Fibroblast of lung (primary cell): ENCODE measurements at places on chromosomes 6 and 20. TPM values are rescaled to one million over a fixed set of nuclear protein-coding genes. Genes with fewer than 3 reads are reported as not detected.
A peak's percentile ranks its signal among the peaks of the same experiment; 100 is the strongest.

DNA sequence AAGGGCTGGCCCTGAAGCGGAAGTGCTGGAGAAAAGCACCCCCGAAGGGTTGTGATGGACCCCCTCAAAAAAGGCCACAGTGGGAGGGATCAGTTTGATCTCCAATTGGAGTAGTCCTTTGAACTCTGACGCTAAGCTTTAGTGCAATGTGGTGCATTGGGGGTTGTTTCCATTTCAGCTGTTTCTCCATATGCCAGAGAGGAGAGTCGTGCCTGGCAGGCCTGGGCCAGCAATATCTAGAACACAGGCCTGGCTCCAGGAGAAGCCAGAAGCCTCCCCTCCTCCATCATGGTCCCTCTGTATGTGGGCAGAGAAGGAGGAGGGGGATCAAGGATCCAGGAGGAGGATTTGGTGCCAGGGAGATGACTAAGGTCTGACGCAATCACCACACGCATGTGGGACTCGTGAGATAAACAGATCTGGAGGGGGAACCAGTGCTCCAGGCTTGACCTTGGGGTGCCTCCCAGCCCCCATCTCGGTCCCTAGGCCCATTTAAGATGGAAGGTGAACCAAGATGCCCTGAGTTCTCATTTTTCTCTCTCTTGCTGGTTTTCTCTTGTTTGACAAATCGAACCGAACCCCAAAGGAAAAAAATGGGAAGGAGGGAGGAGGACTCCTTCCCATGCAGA is 517.4 kb upstream of the JARID2 start:
- peak; percentile 67 for DNase-seq
- H3K4me3 ChIP-seq: no peak overlapping the region
- H3K27ac ChIP-seq: peak overlapping the region; percentile 24
- H3K27me3 ChIP-seq: no peaks in the 10 kb centered on the region
- H3K36me3 ChIP-seq: no peaks in the 10 kb centered on the region

The OXT gene
- total RNA-seq: not detected in 2 replicates

DNA sequence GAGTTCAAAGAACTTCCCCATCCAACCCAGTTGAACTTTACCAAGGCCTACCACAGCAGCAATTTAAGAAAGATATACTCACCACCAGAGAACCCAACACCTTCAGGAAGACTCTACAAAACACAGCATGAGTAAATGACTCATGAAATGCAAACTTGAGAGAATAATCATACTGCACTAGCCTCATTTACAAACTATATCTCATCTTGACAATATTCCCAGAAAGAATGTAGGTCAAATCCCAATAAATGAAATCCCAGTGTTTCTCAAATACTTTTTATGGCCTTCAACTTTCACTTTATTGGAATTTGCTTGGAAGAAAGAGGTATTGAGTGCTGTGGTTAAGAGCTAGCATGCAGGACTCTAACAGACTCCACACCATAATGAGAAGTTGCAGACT is 60.0 kb downstream of the FYN start:
- no peaks in the 10 kb centered on the region for H3K27me3 ChIP-seq
- no peaks in the 10 kb centered on the region for H3K36me3 ChIP-seq

- DNase-seq: no peak
- H3K27ac ChIP-seq: no peak overlapping the region
- H3K4me1 ChIP-seq: no peaks in the 10 kb centered on the region
- H3K27me3 ChIP-seq: no peaks in the 10 kb centered on the region
- no peak overlapping the region for H3K4me3 ChIP-seq
Measured at GRCh38 chr20:1622450-1622849, 2.6 kb upstream of the SIRPB1 start.

DNA sequence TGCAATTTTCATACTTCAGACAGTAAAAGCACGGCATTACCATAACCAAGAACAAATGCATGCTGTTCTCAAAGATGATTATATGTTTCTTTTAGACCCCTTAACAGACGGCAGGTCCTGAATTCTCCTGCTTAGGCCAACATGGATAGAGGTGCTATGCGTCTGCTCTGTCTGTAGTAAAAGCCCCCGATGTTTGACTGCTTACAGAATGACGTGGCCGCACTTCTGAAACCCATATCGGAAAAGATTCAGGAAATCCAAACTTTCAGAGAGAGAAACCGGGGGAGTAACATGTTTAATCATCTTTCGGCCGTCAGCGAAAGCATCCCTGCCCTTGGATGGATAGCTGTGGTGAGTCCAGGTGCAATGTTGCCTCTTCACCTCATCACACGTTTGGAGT is 93.1 kb upstream of the FAM8A1 start:
- H3K27me3 ChIP-seq: no peaks in the 10 kb centered on the region
- H3K27ac ChIP-seq: no peak overlapping the region
- H3K4me1 ChIP-seq: peaks cover 2% of the 10 kb centered on the region

The PSMA7 gene
- 234 and 274 TPM in 2 replicates for total RNA-seq

DNA sequence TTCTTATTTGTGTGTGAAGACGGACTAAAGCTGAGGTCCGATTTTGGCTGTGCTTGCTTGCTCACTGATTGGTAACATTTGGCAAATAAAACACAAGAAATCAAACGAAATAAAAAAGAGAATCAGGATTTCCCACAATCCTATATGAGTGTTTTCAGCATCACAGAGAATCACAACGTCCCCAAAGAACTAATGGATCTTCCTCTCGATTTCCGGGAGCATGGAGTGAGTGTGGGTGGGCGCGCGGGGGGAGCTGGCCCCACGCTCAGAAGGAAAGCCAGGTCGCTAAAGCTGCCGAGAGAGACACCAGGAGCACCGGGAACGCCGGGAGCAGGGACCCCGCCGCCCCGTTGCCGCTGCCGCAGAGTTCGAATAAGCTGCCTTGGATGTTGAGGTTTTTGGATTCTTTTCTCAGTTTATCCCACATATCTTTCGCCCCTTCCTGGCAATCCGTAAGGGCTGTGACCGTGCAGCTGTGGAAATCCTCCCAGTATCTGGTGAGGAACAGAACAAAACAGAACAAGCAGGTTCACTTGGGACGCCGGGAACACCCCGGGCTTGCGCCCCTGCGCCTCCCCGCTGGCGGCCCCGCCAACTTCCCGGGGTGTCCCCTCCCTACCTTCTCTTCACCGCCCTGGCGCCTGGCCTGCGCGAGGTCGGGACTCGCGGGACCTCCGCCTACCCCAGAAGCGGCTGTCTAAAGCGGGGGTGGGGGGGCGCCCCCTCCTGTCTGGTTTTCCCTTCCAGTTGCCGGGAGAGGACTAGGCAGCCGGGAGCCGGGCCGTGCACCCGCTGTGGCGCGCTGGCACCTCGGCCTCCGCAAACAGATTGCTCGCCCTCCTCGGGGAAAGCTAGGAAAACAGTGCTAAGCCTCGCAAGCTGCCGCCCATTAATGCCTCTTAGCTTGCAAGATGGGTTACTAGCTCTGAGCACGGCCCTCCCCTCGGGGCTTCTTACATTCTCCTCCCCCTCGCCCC is 7.7 kb downstream of the NRN1 start:
- H3K27me3 ChIP-seq: peaks cover 68% of the 10 kb centered on the region
- H3K4me3 ChIP-seq: peak overlapping the region; percentile 47
- no peaks in the 10 kb centered on the region for H3K4me1 ChIP-seq
- H3K36me3 ChIP-seq: no peaks in the 10 kb centered on the region

- no peak for DNase-seq
- H3K36me3 ChIP-seq: no peaks in the 10 kb centered on the region
- no peaks in the 10 kb centered on the region for H3K27me3 ChIP-seq
- H3K4me1 ChIP-seq: peaks cover 18% of the 10 kb centered on the region
- no peak overlapping the region for H3K4me3 ChIP-seq
Measured at GRCh38 chr6:166554316-166554715, 32.2 kb downstream of the RAMACL start.

GRCh38 chr6:158257781-158258180 is 54.5 kb upstream of the TULP4 start:
- H3K36me3 ChIP-seq: peaks cover 1% of the 10 kb centered on the region
- H3K27me3 ChIP-seq: no peaks in the 10 kb centered on the region
- no peak overlapping the region for H3K4me3 ChIP-seq
- no peaks in the 10 kb centered on the region for H3K4me1 ChIP-seq
- no peak overlapping the region for H3K27ac ChIP-seq
- no peak for DNase-seq

DNA sequence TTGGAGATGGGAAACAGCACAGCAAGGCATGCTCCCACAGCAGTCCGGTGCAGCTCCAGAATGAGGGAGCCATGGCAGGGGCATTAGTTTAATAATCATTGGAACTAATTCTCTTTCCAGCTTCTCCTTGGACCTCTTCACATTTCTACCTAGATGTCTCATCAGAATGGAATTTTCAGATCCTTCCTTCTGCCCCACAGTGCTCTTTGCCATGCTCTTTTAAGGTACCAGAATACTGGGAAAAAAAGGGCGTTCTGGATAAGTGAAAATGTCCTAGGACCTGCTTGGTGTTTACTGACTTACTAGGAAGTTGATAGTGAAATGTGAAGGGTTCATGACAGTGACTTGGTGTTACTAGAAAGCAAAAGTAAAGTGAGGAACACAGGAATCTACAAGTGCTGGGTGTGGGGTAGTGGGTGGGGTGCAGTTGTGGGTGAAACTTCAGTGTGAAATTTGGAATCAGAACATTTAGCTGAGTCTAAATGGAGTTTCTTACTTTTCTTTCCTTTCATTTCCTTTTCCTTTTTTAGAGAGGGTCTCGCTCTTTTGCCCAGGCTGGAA is 207.1 kb downstream of the ARID1B start:
- H3K27me3 ChIP-seq: no peaks in the 10 kb centered on the region
- H3K4me1 ChIP-seq: no peaks in the 10 kb centered on the region
- no peak for DNase-seq
- no peaks in the 10 kb centered on the region for H3K36me3 ChIP-seq
- H3K4me3 ChIP-seq: no peak overlapping the region

The OR2B6 gene
- 0.17 TPM in 1 of 2 replicates, not detected in the other for total RNA-seq

DNA sequence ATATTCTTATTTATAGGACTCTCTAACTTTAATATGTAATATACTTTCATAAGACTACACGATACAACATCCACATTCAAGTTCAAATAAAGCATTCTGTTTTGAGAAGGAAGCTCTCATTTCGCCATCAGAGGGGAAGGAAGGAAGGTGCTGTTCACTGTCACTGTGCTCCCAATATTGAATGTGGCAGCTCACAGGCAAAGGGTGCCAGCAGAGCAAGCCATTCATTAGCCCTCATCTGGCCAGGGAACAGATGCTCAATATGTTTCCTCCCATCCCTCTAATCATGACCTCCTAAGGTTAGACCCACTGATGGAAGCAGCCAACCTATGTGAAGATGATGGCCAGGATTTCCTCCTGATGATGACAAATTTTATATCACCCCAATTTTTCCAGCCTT is 154.4 kb downstream of the DST start:
- DNase-seq: no peak
- peaks cover 15% of the 10 kb centered on the region for H3K4me1 ChIP-seq
- H3K27ac ChIP-seq: no peak overlapping the region
- H3K27me3 ChIP-seq: no peaks in the 10 kb centered on the region
- no peak overlapping the region for H3K4me3 ChIP-seq
